ENCODE measurements at places on chromosomes 3 and 15.

DNA sequence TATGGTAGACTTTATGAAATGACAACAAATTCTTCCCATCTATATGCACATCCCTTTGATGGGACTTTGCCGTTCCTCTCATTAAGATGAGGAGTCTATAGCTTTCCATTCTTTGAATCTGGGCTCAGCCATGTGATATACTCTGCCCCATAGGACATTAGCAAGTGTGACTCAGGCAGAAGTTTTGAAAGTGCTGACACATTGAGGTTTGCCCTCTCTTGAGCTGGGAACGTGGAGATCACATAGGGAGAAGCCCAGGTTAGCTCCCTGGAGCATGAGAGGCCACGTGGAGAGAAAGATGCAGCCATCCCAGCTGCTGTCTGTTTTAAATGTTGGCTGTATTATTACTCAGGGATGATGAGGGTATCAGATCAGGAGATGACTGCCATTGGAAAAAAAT lies 67.7 kb upstream of the OXTR start:
- no peak for DNase-seq

GRCh38 chr3:37943631-37944314 lies 46.8 kb upstream of the VILL start:
- no peak for DNase-seq

- no peak for DNase-seq
Observed at GRCh38 chr15:62900071-62900802, 142.3 kb upstream of the TPM1 start.

DNA sequence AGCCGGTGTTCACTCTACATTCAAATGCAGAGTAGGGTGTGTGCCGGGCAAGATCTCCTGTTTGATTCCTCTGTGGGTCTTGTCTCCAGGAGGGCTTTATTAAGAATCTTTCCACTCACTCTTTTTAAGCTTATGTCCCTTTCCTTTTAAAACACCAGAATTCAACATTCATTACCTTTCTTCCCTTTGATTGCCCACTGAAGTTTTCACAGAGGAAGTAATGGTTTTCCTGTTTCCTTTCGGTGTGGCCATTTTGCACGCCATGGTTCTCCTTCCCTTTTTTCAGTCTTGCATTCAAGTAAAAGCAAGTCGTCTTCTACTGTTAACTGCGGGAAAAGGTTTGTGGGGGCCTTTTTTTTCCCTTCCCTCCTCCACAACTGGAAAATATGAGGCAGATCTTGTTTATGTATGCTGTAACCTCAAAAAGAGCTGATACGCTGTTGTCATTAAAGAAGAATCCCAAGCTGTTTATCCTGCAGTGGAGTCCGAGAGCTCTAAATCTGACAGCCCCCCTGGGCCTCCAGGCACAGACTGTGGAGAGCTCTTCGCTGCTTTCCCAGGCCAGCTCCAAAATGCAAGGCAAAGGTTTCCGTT lies 40.5 kb downstream of the FILIP1L start:
- DNase-seq = peak; percentile 59

- DNase-seq = no peak
Observed at GRCh38 chr3:12114251-12114650, 44.5 kb downstream of the TIMP4 start.

DNA sequence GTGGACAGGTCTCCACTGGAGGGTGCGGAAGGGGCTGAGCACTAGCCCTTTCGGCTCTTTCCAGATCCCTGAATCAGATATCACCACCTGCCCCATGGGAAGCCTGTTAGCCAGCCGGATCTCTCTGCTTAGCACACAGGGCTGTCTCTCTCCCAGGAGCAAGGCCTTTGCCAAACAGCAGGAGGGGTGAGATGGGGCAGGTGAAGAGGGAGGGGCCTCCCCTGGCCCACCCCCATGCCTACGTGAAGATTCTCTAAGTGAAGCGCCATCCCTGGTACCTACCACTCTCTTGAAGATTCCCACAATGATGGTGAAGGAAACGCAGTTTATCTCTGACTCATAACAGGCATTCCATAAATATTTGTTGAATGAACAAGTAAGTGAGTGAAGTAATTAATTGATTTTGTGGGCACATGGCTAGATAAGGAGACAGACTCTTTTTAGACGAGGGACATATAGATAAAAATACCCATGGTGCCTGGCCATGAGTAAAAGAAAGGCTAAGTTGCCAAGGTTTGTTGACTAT lies 19.6 kb upstream of the HCN4 start:
- no peak for DNase-seq

- no peak for DNase-seq
Observed at GRCh38 chr3:165196577-165197480, 645 bp upstream of the SLITRK3 start.

Data from KG1 (cell line).